AG04450 (cell line): ENCODE measurements at places on chromosomes 2 and 18. TPM values are rescaled to one million over a fixed set of nuclear protein-coding genes. Genes with fewer than 3 reads are reported as not detected.
A peak's percentile ranks its signal among the peaks of the same experiment; 100 is the strongest.

The DYSF gene
- polyA plus RNA-seq = 0.02 and 0.07 TPM in 2 replicates

The RASGRP3 gene
- 1.1 and 1.4 TPM in 2 replicates for polyA plus RNA-seq

The GCG gene
- 0.27 TPM in 1 of 2 replicates, not detected in the other for polyA plus RNA-seq

DNA sequence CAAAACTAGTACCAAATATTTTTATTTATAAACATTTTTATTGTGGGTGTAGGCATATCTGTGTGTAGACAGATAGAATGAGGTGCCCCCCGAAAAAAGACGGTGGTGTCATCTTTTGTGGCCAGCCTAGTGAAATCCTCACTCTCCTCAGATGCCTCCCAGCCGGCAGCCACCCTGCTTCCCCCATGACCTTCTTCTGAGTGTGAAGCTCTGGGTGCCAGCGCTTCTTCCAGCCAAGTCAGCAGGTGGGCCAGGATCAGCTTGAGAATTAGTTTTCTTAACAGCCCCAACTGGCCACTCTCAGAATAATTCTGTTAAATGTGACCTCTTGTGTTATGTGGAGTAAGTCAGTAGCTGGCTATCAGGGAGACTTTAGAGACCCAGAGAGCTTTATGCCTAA, 229.6 kb upstream of the FOSL2 start:
- no peak for DNase-seq

- no peak for DNase-seq
Measured at GRCh38 chr18:75116809-75117208, 92.1 kb downstream of the PTGR3 start.

- DNase-seq = no peak
Measured at GRCh38 chr18:28390022-28390421, 213.1 kb upstream of the CDH2 start.

- peak; percentile 23 for DNase-seq
Measured at GRCh38 chr2:238256594-238257104, 16.8 kb upstream of the HES6 start.

GRCh38 chr2:88549616-88550292, 77.5 kb downstream of the EIF2AK3 start:
- DNase-seq = no peak

GRCh38 chr2:51633073-51633472, 601.1 kb upstream of the NRXN1 start:
- no peak for DNase-seq

DNA sequence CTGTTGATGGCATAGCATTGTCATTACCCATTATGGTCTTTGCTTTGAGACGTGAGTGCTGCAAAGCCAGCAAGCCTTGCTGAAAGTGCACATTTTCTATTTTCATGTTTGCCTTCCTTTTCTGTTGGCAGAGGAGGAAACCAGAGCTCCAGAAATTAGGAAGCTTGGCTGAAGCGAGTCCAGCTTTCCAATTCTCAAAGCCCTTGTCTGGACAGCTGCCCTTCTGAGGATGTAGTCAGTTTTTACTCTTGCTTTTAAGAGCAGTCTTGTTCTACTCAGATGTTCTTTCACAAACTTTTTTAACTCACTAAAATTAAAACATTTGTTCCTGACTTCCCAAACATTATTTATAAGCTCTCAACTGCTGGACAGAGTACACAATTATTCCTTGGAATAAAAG, 93.8 kb downstream of the ICOS start:
- no peak for DNase-seq

DNA sequence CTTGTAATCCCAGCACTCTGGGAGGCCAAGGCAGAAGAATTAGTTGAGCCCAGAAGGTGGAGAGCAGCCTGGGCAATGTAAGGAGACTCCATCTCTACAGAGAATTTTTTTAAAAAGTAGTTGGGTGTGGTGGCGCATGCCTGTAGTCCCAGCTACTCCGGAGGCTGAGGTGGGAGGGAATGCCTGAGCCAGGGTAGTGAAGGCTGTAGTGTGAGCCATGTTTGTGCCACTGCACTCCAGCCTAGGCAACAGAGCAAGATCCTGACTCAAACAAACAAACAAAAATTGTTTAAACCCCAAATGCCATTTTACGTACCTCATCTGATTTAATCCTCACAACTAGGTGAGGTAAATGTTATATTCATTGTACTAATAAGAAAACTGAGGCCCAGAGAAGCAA, 38.2 kb downstream of the LPIN2 start:
- no peak for DNase-seq

DNA sequence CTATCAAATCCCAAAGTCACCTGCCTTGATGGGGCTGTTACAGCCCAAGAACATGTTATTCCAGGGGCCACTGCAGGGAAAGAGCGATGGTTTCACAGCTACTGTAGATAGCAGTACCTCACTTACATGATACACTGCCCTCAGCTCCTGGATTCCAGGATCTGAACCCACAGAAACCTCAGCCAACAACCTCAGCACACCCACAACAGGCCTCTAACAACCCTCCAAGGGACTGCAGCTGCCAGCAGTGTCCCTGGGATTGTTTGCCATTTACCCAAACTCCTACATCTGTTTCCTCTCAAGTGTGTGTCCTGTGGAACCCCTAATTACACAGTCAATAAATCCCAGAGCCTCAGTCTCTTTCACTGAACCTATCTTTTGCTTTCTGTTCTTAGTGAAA, 28.2 kb downstream of the OSBPL1A start:
- no peak for DNase-seq
